CD4-positive, alpha-beta T cell treated with Interleukin-17A for 4 hours (primary cell): ENCODE measurements at places on chromosomes 3 and 15.

GRCh38 chr15:44673639-44674038 lies 10.2 kb upstream of the SPG11 start:
- no peak for DNase-seq

DNA sequence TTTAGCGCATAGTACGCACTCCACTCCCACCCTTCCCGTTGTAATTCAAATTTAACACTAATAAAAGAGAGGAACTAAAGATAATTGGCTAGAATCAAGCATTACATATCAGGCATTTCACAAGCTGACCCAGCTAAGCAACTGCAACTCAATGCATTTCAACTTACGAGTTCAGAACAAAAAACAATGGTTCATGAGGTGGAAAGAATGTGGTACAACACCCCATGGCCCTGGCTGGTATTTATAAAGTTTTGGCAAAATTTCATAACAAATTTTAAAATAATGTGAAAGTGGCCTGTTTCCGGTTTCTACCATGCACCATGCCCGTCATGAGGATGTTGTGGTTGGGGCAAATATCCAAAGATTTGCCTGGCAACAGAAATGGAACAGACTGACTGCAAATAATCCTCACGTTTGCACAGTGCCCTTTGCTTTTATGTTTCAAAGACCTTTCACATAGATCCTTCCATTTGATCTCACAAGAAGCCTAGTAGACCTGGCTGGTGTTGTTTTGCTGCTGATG lies 455.3 kb upstream of the NR2F2 start:
- no peak for DNase-seq

DNA sequence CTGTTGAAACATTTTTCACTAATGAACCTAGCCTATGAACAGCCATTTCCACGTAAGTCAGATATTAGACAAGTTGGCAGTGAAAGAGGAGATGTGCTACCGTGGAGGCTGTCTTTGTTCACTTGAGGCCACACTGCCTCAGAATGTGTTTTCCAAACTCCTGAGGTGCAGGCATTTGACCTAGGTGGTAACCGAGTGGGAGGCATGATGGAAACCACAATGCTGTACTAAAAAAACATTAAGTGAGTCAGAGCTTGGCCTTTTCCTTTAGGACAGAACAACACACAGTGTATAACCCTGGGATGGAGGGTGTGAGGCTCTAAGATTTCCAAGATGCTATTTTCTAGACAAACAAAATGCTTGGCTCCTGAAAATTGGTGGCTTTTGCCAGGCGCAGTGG lies 406.3 kb downstream of the SOX2 start:
- DNase-seq: no peak

GRCh38 chr3:177420651-177421480 lies 223.6 kb upstream of the TBL1XR1 start:
- no peak for DNase-seq

GRCh38 chr3:155744626-155745324 lies at the start of gene PLCH1:
PLCH1 (minus strand) TSS chr3:155745071; CDS start chr3:155704224, 40,847 bp downstream.
- peak; percentile 48 for DNase-seq

DNA sequence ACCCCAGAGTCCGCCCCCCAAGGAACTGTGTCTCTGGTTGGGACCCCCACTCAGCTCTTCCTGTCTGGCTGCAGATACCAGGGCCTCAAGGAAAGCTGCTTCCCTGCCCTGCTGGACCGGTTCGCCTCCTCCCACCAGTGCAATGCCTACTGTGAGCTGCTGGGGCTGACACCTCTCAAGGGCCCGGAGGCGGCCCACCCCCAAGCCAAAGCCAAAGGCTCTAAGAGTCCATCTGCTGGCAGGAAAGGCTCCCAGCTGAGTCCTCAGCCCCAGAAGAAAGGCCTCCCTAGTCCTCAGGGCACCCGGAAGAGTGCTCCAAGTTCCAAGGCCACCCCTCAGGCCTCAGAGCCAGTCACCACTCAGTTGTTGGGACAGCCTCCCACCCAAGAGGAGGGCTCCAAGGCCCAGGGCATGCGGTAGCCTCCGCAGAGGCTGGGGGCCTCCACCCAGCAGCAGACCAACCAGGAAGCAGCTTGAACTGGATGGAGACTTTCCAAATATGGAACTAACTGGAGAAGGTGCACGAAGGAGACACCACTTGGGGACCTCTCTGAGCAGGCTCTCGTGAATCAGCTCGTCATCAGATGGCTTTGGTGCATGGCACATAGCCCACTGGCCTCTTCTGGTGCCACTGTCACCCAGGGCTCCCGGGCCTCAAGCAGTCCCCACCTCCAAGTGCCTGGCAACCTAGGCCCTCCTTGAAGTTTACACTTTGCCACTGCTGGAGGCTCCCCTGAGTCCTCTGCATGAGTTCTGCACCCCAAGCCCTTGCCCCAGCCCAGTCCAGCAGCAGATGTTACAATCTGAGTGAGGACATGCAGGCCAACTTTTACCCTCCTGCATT lies 16.2 kb upstream of the SLC28A1 start:
- no peak for DNase-seq

- DNase-seq: no peak
These were observed 21.2 kb upstream of the GRIP2 start for GRCh38 chr3:14561051-14561960.

DNA sequence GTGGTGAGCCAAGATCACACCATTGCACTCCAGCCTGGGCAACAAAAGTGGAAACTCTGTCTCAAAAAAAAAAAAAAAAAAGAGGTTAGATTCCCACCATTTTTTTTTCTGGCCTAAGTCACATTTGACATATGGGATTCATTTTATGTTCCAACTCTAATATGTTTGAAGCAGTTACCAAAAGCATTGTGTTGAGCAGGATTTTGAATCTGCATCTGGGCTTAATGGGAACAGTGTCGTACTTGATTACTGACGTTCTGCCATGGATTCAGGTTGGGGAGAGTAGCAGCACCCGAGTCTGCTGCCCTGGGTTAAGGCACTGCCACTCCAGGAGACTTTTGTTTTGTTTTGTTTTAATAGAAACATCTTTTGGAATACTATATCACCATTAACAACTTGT lies 348.7 kb upstream of the TBL1XR1 start:
- DNase-seq: no peak

GRCh38 chr15:83776986-83777385 lies 123.1 kb downstream of the ADAMTSL3 start:
- DNase-seq: no peak

DNA sequence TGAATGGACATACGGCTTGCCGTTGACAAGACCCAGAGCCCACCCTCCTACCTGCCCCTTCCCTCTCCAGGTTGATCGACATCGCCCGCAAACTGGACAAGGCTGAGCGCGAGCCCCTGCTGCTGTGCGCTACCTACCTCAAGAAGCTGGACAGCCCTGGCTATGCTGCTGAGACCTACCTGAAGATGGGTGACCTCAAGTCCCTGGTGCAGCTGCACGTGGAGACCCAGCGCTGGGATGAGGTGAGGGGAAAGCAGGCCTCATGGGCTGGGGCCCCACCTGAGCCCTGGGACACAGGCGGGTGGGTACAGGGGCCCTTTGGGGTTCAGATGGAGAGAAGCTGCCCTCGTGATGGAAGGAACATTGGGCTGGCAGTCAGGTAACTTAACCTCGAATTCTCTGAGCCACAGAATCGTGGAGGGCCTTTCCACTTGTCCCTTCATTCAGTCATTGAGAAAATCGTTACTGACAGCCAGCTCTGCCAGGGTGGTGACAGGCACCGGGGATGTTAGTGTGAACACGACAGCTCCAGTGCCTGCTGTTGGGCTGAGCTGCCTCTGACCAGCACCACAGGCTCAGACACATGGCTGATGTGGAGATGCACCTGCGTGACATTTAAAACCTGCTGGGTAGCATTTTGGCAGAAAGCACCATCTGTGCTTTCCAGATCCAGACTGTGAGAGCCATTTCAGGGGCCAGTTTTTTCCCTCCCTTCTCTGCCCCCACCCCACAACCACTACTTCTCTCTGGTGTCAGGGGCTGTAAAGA lies 25.6 kb upstream of the RHO start:
- DNase-seq: no peak

- DNase-seq: peak; percentile 66
These were observed 252.5 kb upstream of the TGFBR2 start for GRCh38 chr3:30353711-30354467.

- DNase-seq: no peak
These were observed at the start of gene CLDN11 for GRCh38 chr3:170418422-170419398. CLDN11 (plus strand) TSS chr3:170418868; CDS start chr3:170419067, 199 bp downstream.

DNA sequence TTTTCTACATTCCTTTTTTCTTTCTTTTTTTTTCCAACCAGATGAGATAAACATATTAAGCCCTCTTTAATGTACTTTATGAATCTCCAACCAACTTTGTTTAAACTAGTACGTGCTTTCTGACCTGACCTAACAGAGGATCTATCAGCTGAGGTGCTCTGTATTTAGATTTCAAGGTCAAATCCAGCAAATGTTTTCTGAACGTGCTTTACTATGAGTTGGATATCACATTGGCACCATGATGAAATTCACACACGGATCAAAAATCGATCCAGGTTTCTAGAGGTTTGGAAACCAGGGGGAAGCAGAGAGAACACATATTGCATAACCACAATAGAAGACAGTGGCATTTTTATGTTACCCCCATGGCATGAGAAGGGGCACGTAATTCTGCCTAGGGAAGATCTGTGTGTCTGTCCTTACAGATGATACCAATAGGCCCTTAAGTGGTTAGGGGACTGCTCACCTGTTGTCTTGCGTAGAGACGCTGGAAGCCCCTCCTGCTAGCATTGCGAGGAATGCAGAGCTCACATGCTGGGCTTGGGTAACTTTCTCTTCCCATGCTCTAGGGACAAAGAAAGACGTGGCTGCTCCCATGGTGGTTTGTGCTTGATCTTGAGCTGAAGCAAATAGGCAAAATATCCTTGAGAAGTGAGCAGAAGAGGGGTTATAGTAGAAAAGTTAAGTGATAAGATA lies 59.3 kb upstream of the ABHD10 start:
- no peak for DNase-seq

DNA sequence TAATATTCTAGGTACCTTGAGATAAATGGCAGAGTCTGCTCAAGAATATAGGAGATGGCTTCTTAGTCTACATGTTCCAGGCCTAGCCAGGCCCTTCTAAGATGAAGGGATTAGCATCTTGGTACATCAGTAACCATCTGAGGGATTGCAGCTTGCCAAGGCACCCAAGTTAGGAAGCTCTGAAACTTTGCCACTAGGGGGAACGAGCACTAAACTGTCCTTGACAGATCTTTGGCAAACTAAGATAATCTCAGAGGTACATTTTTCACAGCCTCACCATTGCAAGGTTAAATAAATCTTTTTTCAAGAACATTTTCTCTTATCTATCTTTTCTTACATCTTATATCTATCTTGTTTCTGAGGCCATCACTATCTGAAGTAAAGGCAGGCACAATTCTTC lies 351.2 kb downstream of the RAP2B start:
- DNase-seq: peak; percentile 27

GRCh38 chr3:142981108-142981507 lies 17.6 kb upstream of the PAQR9 start:
- DNase-seq: no peak

DNA sequence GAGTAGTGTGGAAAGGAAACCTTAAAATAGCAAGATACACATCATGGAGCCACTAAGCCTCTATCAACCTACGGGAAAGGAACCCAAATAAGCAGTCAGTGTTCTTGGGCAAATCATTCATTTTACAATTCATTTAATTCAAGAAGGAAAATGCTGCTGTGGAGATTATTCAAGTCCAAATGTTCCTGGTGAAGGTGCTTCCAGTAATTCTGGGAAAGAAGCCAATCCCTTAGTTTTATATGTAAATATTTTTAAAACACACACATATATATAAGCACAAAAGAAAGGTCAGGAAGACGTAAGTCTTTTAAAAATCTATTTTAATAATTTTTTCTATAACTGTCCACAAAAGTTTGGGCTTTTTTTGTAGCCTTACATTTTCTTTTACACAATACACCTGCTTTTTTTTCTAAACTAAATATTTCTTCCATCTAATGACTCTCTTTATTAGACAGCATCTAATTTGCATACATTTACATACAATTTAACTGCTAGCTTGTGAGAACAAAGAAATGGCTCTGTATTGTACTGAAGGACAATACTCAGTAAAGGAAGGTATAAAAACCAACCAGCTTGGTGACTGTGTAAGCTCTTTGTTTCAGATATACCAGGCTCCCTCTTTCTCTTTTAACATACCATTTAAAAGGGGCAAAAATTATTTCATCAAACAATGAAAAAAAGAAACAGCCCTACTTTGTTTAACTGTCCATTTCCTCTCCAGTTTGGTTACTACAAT lies 269.5 kb downstream of the ZBTB20 start:
- DNase-seq: no peak

GRCh38 chr15:82946155-82946701 lies 6.3 kb downstream of the HOMER2 start:
- DNase-seq: no peak

GRCh38 chr3:126540342-126540849 lies 16.4 kb downstream of the CHST13 start:
- no peak for DNase-seq

- DNase-seq: no peak
These were observed 242.9 kb downstream of the FHIT start for GRCh38 chr3:61008153-61008997.

DNA sequence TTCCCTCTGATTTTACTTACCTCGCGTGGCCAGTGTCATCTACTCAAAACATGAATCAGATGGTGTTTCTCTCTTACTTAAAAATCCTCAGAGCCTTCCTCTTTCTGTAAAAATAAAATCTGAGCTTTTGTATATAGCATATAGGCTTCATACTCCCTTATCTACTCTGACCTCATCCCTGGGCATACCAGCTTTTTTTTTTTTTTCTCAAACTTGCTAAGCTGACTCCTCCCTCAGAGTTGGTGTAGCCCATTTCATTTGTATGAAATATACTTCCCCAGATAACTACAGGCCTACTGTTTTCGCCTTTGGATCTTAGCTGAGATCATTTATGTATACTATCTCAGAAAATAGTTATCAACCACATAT lies 648.9 kb upstream of the ALCAM start:
- no peak for DNase-seq

- DNase-seq: no peak
These were observed 79.4 kb upstream of the ATP11B start for GRCh38 chr3:182713743-182714517.

GRCh38 chr3:110576960-110577359 lies 494.7 kb upstream of the NECTIN3 start:
- no peak for DNase-seq

DNA sequence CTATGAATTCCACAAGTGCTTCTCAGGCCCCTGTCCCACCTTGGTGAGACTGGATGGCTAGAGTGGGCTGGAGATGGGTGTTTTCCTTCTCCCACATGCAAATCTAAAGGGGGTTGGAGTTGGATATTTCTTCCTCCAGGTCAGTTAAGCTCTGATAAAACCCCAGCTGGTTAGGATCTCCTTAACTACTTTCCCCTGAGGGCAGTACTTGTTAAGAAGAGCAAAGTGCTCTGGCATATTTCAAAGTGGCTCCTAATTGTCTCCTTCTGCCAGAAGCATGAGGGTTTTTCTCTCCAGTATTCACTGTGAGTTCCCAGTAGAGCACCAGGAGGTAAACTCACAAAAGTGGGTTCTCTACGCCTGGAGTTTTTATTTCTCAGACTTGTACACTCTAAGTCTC lies 31.4 kb downstream of the COL6A6 start:
- DNase-seq: no peak
